ENCODE measurements at places on chromosomes 5 and 9.

GRCh38 chr5:115214541-115214940 is 44.8 kb upstream of the TRIM36 start:
- no peak for ATAC-seq

DNA sequence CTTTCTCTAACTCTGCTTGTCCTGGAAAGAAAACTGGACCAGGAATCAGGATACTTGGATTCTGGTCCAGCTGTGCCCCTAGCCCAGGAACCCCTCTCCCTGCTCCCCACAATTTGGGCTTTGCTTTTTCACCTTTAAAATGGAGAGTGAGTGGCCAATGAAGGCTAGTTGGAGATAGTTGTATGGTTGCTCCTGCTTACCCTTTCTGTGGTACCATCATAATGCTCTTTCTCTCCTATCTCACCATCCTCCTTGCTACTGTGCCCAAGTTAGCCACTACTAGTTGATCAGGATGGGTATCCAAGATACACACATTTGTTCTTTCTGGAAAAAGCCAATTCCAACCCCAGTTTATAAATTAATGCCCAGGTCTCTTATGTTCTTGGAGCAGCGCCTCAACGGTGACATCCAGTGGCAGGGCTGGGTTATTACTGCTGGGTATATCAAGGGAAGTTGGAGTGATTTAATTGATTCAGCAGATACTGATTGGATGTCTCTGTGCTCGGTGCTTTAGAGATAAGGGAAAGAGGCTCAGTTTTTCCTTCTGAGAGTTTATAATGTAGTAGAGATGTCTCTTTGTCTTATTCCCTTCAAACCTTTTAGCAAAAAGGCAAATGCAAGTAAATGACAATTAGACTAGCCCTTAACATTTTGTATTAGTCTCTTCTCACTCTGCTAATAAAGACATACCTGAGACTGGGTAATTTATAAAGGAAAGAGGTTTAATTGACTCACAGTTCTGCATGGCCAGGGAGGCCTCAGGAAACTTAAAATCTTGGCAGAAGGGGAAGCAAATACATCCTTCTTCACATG is 38.5 kb downstream of the FAXDC2 start:
- ATAC-seq: peak; percentile 65

DNA sequence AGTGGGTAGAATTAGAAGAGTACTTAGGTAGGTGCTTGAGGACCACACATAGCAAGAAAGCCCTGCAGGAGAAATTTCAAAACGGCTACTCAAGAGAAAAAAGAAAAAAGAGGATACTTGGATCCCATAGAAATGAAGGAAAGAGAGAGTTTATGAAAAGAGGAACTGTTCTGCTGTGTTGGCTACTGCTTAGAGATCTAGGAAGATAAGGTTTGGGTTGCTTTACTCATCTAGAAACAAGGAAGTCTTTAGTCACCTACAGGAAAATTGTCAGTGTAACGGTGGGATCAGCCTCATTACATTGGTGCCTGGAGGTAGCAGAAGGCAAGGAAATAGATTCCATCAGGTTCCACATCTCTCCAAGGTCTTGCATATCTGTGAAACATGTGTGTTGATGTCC is 14.8 kb upstream of the C5orf46 start:
- ATAC-seq: no peak

DNA sequence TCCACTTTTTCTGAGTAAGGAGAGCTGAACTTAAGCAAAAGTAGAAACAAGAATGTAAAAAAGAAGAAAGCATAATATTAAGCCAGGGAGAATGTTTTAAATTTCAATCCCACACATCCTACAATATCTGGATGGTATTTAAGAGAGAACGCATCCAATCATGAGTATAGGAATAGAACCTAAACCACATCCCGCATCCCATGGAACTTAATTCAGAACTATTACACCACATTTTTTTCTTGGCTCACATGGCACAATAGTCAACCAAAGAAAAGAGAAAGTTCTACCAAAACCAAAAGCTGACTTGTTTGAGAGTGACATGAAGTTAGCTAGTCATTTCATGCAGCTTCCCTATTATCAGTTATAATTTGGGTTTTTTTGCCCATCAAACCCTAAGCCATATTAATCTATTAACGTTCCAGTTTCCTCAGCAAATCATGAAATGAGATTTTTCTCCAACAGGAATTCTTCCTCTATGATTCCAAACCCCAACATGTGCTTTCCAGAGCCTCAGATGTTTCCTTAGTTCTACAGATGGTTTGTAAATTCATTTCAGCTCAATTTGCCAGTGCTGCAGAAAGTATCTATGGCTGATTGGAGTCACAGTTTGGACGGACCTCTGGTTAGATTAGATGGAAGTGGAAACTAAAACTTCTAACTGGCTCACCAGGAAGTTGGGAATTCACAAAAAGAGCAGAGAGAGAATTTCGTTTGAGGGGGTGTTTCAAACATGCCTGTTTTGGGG is 22.5 kb downstream of the ADAMTSL1 start:
- no peak for ATAC-seq

DNA sequence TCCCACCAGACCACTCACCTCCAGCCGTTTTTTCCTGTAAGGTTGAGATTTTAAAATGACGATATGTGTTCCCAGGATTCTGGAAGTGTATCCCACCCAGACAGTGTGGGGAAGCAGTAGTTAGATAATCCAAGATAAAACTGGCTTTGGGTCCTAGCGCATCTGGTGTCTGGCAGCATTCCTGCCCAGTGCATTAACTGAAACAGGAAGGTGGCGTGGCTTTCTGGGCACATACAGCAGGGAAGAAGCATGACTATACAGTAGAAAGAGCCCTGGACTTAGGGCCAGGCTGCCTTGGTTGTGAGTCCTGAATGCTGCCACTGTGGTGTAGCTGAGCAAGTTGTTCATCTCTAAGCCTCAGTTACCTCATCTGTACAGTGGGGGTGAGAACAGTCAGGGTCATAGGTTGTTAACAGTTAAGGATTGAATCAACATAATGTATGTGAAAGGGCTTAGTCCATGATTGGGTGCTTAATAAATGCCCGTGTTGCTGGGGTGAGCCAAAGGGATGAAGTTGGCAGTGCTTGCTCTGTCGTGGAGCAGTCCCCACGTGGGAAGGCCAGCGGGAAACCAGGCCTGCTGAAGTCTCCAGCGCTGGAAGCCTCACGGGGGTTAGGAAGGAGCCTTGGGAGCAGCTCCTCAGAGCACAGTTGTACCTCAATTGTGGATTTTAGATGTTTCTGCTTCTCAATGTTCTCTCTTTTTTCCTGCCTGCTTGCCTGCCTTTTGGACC is 18.0 kb downstream of the CLTA start:
- ATAC-seq: peak; percentile 27

DNA sequence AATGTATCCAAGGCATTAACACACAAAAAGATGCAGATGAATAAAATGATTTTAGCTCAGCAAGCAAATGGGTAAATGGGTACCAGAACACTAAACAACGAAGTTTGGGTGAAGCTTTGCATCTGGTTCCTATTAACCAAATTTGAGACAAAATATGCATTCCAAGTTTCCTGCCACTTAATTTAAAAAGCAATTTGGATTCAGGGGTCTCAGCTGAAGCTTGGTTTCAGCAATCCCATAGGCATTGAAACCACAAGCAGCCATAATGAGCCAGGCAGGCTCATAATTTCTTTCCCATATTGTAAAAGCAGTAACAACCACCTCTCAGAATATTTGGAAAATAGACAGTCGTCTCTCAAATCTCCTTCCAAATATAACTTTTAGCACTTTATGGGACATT is 138.9 kb downstream of the NXNL2 start:
- no peak for ATAC-seq

DNA sequence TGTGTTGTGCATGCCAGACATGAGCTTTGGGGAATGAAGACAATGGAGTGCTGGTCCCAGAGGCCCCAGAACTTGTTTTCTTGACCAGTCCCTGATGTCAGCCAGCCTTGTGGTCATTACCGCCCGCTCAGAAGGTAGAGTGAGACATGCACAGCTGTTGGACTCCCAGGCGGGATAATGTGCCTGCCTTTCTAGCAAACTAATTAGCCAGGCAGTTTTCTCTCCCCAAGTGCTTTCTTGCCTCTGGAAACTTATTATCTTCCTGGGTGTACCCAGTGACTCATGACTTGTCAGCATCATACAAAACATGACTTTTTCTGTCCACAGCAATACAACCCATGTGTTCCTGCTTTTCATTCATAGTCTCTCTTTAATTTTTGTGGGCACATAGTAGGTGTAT is 131.1 kb downstream of the RMI1 start:
- no peak for ATAC-seq

GRCh38 chr9:34322899-34323591 is 6.0 kb downstream of the KIF24 start:
- no peak for ATAC-seq

DNA sequence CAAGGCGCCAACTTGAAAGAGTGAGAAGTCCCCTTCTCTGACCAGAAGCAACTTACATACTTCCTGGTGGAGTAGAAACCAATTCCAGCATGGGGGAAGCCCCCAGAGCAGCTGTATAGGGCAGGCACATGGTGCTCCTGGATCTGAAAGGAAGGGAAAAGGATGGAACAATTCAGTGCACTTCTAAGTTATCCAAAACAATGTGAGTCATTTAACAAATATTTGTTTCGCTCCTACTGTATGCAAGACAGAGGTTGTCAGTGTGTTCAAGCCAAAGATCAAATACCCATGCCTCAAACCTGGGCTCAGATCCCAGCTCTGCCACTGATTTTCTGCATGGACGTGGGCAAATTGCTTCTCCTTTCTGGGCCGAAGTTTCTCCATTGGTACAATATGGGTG is 67.1 kb downstream of the LHX2 start:
- no peak for ATAC-seq

- ATAC-seq: no peak
These were observed 41.5 kb downstream of the EDIL3 start for GRCh38 chr5:84343171-84343570.

DNA sequence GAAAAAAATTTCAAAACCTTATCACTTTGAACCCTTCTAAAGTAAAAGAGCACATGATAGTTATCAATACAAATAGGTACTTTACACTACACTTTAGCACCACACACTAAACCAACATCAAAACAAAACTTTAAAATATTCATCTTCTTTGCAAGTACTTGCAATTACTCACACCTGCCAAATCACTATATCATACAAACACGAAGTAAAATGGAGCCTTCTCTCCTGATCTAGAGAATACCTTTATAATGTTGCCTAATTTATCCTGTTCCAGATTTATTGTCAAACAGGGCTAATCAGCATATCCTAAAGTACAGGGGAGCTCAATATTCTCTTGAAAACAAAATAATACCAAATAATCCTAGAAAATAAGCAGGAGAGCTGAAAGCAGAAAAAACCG is 3.0 kb downstream of the RNF145 start:
- no peak for ATAC-seq

- ATAC-seq: no peak
These were observed 33.1 kb downstream of the PGGT1B start for GRCh38 chr5:115229606-115230005.

DNA sequence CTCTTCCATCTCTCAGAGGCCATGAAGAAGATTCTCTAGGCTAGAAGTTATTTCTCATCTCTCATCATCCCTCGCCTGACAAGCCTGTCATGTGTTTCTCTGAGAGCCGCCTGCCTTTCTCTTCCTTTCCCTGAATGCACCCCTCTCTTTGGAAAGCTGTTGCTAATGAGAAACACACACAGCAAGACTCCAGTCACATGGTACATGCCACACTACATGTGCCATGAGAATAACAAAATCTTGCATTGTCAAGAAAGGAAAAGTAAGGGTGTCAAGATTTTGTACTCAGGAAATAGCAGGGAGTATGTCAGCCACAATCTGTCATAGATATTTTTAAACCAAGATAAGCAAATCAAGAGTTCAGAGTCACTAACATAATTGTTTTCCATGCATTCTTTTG is 8.9 kb downstream of the AGXT2 start:
- no peak for ATAC-seq

- no peak for ATAC-seq
These were observed 1.0 kb downstream of the TLE4 start for GRCh38 chr9:79572608-79573411.

DNA sequence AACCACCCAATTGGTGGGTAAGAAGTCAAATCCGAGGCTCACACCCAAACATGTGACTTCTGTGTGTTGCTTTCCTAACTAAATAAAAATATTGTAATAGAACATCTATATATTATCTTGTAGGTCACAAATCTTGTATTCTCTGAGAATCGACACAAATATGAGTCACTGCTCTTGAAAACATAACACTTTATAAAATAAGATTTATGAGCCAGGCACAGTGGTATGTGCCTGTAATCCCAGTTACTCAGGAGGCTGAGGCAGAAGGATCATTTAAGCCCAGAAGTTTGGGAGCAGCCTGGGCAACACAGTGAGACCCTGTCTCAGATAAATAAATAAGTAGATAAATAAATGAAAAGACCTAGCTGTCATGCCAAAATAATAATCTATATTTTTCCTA is 624.1 kb downstream of the ANXA1 start:
- ATAC-seq: no peak

DNA sequence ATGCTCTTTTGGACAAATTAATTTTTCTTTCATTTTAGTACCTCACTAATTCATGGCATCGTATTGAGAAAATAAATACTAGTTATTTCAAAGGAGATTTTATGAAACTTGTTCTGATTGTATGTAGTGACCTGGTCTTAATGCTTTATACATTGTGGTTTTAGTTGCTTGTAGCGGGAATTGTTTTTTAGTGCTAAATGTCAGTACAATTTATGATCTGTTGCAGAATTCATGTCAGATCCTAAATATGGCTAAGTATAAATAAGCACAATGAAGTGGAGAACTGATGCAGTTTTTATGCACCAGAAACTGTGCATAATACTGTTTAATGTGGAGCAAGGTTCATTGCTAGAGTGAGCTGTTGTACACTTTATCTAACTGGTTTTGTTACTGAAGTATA is 308.8 kb downstream of the PJA2 start:
- ATAC-seq: no peak

- no peak for ATAC-seq
These were observed 131.5 kb upstream of the PTPN3 start for GRCh38 chr9:109629615-109630014.

- ATAC-seq: no peak
These were observed 68.3 kb downstream of the IQGAP2 start for GRCh38 chr5:76471406-76471805.

DNA sequence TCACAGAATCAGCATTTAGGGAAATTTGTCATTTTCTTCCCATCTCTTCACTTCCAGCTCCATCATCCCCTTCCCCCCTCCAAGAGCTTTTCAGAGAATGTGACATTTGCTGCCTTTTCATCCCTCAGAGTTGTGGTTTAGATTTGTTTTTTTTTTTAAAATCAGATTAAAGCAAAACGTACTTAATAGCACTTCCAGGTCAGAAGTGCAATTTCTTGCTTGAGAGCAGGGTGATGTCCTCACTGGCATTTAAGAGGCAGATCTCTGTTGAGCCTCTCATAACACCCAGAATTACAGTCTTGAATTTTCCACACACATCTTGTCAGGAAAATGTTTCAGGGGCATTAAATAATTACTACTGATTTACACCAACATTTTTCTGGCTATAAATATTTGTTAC is 236.8 kb upstream of the VLDLR start:
- no peak for ATAC-seq
